NCI-H460 (cell line): ENCODE measurements at places on chromosomes 11 and 22.

GRCh38 chr11:124207102-124207792 is 24.1 kb downstream of the OR10D3 start:
- no peak for DNase-seq

DNA sequence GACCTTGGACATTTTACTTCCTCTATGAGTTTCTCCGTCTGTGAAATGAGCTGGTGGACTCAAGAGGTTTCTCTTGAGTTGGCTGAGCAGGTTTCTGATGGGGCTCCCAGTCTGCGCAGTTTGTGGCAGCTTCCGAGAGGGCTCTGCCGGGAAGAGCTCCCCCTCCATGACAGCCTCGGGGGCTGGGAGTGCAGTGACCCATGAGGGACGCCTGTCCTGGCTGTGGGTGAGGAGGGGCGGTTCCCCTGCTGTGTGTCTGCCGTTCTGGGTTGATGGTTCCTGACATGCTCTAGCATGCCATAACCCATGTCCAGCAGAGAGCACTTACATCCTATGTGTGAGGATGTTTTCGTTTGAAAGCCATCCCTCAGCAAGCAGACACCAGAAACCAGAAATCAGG is 14.8 kb downstream of the CSF2RB start:
- no peak for DNase-seq

GRCh38 chr22:38843657-38844314 is at the start of gene NPTXR:
Gene NPTXR (minus strand): TSS chr22:38844028.
- peak; percentile 14 for DNase-seq

DNA sequence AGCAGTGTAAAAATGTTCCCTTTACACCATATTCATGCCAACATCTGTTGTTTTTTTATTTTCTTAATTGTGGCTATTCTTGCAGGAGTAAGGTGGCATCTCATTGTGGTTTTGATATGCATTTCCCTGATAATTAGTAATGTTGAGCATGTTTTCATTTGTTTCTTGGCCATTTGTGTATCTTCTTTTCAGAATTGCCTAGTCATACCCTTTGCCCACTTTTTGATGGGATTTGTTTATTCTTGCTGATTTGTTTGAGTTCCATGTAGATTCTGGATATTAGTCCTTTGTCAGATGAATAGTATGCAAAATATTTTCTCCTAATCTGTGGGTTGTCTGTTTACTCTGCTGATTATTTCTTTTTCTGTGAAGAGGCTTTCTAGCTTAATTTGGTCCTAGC is 98.9 kb upstream of the SERPIND1 start:
- no peak for DNase-seq

DNA sequence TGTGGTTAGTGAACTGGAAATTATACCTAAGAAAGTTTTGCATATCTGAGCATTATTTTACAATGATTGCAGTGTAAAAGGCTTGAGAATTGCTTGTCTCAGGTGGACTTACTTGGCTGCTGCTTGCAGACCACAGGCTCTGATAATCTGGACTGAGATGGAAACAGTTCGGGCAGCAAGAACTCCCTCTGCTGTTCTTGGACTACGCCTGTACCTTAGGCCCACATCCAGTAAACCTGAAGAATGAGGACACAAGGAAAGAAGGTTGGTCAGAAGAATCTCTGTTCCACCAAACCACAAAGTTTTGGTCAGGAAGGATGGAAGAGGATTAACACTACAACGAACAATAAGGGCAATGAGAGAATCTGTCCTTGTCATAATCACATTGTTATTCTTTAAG is 80.1 kb downstream of the C2CD3 start:
- no peak for DNase-seq

DNA sequence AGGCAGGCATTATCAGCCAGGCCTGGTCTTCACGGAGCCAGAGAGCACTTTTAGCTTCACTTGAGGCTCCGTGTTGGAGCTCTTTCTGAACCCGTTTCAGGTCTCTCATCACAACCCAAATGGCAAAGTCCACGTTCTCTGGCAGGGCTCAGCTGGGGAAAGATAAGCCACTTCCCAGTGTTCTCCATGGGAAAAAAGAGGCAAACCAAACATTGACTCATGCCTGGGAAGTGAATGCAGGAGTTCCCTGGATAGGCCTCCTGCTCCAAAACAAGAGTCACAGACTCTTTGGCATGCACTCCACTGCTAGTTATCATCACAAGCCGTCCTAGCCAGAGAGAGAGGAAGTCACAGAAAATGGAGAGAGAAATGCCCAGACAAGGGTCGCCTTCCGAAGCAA is 11.6 kb downstream of the OPCML start:
- no peak for DNase-seq

DNA sequence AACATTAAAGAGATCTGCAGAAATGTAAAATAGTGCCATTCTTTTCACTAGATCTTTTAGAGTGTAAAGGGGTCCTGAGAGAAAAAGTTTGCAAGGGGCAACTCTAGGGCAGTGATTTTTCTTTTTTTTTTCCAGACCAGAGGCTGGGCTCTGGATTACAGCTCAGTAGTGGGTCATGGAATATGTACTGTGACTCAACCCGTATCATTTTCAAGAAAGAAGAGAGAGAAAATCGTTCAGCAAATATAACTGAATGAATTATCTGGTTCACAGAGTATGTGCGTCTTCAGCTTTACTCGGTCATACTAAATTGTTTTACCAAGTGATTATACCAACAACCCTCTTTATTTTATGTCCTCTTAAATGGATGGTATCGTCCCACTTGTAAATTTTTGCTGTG is 3.8 kb downstream of the CEP57 start:
- no peak for DNase-seq

DNA sequence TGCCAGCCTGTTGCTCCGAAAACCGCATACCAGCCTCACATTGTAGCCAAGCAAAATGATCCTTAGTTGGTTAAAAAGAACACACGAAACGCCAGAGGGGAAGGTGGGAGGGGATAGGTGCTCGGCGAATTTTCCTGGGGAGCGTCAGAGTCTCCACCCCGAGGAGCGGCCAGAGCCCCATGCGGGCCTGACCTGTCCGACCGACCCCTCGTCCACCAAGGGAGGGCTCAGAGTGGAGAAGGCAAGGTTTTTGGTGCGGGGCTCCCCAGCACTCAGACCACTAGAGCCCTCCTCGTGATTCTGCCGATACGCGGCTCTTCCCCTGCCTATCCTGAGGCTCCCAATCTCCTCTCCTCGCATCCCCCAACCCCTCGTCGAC is 39.6 kb downstream of the DIXDC1 start:
- no peak for DNase-seq

- no peak for DNase-seq
Measured at GRCh38 chr11:30436801-30437200, 113.9 kb downstream of the ARL14EP start.

- DNase-seq = peak; percentile 70
Measured at GRCh38 chr11:88103337-88104206, 71.7 kb downstream of the RAB38 start.

DNA sequence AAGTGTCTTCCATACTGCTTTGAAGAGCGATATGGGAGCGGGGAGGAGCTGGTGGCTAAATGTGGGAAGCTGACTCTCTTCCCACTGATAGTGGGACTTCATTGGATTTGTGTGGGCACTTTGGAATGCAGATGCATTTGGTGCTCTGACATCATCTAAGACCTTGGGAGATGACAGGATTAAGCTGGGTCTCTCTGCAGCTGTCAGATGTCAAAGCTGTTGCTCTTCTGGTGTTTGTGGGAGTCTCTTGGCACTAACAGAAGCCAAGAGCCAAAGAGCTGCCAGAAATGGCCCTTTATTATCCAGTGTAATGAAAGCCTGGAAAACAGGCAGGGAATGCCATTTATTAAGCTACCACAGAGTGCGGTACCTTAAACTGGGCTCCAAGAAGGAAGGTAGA is 20.6 kb downstream of the GRAMD1B start:
- no peak for DNase-seq

DNA sequence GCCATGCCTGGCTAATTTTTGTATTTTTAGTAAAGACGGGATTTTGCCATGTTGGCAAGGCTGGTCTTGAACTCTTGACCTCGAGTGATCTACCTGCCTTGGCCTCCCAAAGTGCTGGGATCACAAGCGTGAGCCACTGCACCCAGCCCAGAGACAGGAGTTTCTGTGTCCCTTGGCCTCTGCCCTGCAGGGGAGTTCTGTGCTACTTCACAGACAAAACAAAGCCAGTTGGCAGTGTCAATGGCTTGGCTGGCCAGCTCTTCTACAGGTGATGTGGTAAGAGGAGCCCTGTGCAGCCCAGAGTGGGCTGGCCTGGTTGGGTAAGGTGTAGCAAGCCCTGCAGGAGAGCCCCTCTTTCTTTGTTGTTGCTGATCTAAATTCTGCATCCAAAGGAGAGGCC is 60.5 kb upstream of the SHISAL1 start:
- DNase-seq = no peak

DNA sequence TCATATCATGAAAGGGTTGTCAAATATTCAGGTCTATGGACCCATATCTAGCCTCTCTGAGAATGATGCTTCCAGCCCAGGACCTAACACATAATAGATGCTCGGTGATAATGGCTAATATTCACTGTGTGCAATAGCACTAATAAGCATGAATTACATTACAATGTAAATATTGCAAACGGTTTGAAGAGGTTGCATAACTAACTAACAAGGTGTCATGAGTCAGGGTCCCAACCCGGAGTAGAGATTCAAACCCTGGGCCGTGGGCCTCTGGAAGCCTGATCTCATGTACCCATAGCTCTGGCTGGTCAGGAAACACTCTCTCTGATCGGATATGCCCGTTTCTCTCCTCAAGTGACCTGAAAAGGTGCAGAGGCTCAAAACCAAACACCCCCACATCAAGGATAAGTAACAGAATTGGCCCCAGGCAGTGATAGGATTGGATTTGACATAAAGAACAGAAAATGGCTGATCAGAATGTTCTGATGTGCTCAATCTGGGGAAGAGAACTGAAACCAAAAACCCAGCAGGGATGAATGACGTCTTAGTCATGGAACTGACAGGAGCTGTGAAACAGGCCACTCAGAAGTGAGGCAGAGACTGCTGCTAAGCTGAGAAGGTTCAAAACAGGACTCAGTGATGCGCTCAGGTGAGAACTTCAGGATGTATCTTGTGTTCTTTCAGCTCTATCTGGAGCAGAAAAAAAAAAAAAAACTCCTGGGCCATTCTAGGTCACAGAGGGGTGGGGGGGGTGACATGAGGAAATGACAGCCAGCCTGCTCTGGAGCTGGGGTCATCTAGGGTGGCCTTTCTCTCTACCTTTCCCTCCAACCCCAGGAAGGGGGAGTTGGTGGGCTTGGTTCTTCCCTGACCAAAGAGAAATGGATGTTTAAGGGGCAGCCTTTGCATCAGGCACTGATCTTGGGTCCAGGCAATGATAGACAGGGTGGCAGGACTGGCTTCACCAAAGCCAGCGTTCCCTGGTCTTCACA is 6.6 kb upstream of the KCTD17 start:
- no peak for DNase-seq

DNA sequence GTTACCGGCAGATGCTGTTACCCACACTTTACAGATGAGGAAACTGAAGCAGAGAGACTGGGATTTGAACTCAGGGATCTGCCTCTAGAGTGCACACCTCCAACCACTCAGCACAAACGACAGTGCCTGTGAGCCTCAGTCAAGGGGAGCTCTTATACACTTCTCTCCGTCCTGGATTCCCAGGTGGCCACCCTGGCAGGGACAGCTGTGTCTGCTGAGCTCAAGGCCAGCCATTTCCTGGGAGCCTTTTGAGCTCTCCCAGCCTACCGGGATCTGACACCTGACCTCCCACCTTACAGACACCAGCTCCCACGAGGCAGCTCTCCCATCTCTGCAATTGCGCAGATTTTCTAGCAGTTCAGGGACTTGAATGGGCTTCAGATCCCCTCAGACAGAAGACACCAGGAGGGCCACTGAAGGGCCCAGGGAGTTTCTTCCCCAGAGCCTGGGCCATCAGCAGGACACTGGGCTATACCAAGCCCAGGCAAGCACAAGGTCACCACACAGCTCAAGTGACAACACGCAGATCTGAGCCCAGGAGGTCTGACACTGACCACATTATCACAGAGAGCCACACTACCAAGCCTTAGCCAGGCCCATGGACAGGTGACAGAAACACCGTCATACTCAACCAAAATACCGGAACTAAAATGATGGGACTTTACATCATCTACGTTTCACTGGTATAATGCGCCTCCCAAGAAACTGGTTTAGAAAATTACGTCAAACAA is 17.1 kb downstream of the PDGFB start:
- DNase-seq = no peak

GRCh38 chr22:23233752-23234408 is 53.6 kb downstream of the BCR start:
- DNase-seq = no peak

DNA sequence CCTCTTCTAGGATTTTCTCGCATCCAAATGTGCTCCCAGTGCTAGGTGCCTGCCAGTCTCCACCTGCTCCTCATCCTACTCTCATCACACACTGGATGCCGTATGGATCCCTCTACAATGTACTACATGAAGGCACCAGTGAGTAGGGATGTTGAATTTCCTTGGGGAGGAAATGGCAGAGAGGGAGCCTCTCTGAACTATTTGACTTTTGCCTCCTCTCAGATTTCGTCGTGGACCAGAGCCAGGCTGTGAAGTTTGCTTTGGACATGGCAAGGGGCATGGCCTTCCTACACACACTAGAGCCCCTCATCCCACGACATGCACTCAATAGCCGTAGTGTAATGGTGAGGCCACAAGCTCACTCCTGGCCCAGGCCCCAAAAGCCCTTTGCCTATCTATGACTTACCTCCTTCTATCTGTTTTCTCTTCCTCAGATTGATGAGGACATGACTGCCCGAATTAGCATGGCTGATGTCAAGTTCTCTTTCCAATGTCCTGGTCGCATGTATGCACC is 2.5 kb downstream of the TAF10 start:
- no peak for DNase-seq

- DNase-seq = no peak
Measured at GRCh38 chr11:120501440-120501839, 10.1 kb upstream of the GRIK4 start.

DNA sequence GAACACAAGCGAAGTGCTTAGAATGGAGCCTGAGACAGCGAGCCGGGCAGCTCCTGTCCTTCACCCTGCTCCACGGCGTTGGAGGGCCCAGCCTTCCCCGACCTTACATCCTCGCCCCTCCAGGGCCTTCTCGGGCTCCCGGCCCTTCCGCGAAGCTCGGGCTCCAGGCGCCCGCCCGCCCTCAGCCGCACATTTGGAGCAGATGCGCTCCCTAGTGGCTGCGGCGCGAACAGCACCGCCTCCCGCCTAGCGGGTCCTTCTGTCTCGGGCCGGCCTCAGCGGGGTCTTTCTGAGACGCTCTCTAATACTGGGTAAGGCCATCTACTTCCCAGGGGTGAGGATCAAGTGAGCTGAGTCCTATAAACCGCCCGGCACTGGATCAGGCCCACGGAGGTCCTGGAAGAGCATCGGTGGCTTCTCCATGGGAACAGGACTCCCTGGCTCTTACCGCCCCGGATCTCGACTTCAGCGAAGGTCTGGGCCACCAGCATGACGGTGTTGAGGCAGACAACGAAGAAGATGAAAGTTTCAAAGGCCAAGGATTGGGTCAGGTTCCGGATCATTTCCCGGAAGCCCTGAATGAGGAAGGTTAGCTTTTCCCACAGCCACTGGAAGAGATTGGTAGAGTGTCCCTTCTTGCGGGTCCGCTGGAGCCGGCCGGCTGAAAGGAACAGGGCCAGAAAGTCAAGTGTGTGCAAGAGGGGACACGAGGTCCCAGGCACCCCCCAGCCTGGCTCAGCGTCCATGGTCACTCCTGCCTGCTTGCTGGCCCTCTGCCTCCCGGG is 3.7 kb downstream of the CATSPER1 start:
- DNase-seq = peak; percentile 40
